Hypothalamus (tissue), 51 donors: ENCODE measurements at places on chromosomes 3 and 15.

GRCh38 chr3:31369637-31370379, 162.9 kb upstream of the STT3B start:
- no peak for DNase-seq

DNA sequence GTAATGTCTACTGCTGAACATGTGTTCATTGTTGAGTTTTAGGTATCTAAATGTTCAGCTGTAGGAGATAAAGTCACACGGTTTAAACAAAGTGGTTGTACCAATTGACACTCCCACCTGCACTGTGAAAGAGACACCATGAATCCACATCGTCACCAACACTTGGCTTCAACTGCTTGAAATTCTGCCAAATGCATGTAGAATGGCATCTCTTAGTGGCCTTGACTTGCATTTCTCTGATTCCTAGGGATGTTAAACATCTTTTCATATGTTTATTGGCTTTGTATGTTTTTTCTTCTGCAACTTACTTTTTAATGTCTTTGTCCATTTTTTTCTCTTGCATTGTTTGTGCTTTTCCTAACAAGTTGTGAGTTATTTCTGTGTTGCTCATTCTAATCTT, 43.4 kb downstream of the RPLP1 start:
- DNase-seq, result no peak

DNA sequence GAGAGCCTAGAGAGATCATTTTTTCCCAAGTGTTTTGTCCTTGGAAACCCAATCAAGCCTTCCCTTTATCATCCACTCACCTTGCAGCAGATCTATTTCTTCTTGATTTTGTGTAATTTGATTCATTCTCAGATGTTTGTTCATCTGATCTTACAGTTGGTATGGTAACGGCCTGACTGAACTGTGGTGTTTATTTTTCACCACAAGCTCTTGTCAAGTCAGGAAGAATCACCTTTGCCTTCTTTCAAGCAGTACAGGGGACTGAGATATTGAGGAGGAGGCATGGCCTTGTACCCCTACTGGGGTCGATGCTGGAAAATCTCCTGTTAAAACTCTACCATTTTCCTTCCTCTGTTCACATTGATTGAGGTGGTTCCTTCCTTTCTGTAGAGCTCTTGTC, 361.4 kb upstream of the CFAP20DC start:
- no peak for DNase-seq

DNA sequence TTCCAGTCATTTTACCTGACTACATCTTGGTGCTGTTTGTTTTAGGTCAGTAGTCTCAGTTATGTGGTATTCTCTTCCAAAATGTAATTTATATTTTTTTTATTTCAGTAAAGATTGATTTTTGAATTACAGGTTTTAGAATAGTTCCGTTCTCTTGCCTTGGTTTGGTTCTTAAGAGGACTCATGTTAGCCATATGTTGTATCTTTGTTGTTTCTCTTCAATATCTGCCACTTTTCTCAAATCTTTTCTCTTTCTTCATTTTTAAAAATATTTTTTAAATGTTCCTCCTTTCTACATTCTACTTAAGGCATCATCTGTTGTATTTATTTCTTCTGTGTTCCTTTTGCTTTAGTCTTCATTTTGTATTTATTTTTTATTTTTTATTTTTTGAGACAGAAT, 5.6 kb upstream of the UBL7 start:
- no peak for DNase-seq

DNA sequence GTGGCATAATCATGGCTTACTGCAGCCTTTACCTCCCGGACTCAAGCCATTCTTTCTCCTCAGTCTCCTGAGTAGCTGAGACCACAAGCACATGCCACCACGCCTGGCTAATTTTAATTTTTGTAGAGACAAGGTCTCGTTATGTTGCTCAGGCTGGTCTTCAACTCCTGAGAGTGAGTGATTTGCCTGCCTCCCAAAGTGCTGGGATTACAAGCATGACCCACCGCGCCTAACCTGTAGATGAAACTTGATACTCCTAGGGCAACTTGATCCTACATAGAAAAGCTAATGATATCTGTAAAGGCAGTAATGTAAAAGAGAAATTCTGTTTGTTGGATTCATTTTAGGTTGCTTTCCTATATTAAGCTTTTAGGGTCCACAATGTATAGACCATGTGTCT, 391.9 kb upstream of the THRB start:
- DNase-seq, result no peak

- no peak for DNase-seq
Observed at GRCh38 chr3:72255191-72255590, 470.2 kb upstream of the PROK2 start.

DNA sequence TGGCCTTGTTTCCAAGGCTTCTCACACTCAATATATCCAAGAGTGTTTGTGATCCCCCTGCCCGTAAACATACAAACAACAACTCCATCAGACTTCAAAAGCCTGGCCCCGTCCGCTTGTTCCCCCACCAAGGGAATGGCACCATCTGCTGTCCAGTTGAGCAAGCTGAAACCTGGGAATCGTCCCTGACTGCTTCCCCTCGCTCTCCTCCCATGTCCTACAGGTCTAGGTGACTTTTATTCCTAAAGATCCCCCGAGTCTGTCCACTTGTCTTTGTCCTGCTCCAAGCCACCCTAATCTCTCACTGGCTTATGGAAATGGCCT, 27.9 kb upstream of the FAM174B start:
- peak; percentile 22 for DNase-seq

- no peak for DNase-seq
Observed at GRCh38 chr3:147423798-147424580, 14.8 kb downstream of the ZIC1 start.

DNA sequence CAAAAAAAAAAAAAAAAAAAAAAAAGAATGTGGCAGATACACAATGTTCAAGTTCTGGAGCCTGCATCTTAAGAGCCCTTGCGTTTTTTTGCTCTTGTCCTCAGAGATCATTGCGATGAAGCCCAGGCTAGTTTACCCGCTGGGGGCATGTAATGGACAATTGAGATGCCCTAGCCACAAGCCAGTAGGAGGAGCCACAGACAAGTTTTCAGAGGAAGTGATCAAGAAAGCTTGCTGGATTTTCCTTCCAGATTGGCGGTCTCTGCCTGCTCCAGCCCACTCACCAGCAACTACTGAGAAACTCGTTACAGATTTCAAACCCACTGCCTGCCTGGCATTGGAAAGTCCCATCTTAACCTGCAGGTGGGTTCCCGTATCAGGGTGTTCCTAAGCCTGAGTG, 192.1 kb upstream of the EOMES start:
- DNase-seq, result no peak

DNA sequence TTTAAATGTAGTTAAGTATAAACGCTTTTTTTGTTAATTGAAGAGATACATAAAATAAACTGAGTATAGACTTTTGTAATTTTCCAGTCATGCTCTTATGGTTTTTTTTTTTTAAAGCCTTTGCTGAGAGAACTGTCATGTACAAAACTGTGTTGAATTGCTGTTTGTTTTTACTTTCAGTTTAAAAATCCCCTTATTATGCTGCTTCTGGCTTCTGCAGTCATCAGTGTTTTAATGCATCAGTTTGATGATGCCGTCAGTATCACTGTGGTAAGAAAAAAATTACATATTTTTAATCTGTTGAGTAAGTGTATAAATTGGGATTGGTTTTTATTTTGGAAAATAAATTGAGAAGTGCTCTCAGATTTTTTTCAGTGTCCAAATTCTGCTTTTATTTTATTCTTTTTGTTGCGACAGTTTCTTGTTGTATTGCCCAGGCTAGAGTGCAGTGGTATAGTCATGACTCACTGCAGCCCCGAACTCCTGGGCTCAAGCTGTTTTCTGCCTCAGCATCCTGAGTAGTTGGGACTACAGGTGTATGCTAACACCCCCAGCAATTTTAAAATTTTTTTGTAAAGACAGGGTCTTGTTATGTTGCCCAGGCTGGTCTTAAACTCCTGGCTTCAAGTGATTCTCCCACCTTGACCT, 40.7 kb downstream of the ATP2C1 start:
- DNase-seq, result no peak

DNA sequence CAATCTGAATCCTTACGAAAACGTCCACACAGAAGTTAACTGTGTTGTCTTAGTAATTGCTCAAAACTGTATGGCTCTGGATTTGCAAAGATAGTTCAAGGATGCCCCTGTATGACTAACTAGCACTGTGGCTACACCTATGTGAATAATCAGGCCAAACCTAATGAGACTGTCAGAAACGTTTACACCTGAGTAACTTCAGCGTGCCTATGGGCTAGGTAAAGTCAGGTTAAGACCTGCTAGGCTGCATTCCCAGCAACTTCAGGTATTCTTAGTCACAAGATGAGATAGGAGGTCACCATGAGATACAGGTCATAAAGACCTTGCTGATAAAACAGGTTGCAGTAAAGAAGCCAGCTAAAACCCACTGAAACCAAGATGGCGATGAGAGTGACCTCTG, 87.8 kb upstream of the PLXND1 start:
- DNase-seq, result no peak

DNA sequence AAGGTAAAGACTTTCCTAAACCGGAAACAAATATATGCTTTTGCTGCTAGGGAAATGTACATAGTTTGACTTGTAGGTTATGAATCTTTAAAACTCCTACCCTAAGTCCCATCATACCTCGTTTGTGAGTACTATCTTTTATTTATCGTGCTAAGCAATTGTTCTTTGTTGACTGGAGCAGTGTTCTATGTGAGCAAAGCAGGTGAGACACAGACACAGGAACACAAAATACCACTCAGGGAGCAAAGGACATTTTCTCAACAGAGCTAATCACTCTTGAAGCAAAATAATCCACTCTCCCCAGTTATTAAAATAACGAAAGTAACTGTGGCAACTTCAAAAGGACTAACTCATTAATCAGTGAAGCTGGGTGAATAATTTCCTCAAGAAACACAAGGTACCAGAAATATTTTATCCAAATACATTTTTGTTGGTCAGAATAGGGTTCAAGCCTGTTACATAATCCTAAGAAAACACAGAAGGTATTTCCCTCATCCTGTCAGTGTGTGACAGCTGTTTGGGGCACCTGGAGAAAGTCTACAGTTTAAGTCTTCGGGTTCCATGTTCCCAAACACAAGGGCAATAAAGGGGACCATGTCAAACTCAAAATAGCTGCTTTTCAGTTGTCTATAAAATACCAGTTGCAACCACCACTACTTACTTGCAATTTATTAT, 407.7 kb downstream of the FOXP1 start:
- no peak for DNase-seq

DNA sequence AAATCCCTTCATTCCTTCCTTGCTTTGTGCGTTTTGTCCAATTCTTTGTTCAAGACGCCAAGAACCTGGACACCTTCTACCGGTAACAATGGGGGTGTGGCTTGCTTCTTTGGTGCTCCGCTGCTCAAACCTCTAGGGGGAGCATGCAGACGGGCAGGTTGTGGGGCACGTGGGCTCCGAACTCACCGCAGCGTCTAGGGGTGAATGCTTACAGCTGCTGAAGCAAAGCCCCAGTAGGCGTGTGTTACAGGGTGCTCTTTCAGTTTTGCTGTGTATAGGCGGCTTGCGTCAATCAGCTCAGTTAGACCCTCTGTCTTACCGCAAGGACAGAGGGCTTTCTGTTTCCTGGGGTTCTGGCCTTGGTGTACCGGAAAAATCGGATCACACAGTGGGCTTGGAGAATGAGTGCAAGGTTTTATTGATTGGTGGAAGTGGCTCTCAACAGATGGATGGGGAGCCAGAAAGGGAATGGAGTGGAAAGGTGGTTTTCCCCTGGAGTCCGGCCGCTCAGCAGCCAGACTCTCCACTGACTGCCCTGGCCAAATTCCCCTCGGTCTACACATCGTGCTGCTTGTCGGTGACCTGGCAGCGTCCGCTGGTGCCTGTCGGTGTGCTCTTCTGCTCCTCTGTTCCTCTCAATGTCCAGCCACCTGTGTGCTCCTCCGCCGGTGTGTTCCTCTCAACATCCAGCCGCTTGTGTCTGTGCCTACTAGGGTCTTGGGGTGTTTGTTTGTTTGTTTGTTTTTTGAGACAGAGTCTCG, 1.2 kb upstream of the LRRC34 start:
- DNase-seq, result no peak

- no peak for DNase-seq
Observed at GRCh38 chr3:16801223-16801622, 83.5 kb upstream of the PLCL2 start.

DNA sequence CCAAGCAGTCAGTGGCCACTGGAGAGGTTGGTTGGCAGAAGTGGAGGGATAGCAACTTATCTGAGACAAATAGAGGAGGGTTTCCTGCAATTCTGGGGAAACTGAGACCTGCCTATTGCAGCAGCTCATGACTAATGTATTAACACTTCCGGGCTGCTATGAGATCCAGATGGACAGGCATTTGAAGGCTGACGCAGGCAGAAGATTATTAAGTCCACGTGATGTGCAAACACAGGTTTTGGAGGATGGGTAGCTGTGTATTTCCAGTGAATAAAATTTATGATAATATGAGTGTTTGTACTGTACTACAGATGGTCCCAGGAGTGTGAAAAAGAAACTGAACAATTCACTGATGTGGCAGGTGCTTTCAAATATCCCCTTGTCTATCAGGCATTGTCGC, 28.5 kb upstream of the CFAP161 start:
- DNase-seq, result no peak

- DNase-seq, result no peak
Observed at GRCh38 chr15:39094116-39094515, 486.8 kb upstream of the THBS1 start.

- DNase-seq, result no peak
Observed at GRCh38 chr15:71048913-71049675, 66.2 kb upstream of the THSD4 start.

DNA sequence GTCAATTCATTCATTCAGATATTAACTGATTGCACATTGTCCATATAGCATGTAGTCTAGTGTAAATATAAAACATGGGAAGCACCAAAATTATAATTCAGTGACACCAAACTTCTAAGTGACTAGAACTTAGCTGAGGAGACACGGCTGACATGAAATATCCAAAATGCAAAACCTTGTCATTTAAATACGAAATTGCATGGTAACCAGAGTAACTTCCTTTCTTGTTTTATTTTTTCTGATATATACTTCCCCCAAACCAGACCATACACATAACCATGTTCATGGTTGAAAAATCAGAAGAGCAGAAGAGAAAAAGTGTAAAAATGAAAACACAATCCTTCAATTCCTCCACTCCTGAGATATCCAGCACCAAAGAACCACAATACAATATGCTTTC, 38.0 kb downstream of the CBLB start:
- no peak for DNase-seq

DNA sequence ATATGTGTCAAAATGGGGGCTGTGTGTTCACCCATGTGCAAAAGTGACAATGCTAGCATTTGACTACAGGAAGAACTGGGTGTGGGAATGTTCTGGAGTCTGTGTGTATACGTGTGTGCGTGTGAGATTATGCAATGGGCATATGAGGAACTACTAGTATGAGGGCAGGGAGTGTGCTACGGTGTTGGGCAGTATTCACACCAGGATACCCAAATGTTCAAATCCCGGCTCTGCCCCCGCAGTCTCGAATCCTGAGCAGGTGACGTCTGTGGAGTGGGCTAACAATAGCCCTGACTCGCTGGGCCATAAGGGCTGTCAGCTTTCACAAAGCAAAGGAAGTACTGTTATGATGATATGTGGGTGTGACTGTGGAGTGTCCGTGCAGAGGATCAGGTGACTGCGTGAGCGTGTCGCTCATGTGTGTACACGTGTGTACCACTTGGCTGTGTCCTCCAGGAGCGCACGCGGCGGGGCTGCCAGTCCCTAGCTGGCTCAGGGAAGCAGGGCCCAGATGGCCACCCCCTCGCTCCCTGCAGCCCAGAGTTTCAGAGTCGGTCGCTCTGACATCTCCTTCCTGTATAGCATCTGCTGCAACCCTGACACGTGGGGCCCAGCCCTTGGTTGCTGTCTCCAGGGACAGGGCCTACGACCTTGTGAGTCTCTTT, 27.2 kb downstream of the IQSEC1 start:
- no peak for DNase-seq
